ENCODE measurements at places on chromosomes 2 and 18. TPM values are rescaled to one million over a fixed set of nuclear protein-coding genes. Genes with fewer than 3 reads are reported as not detected.

DNA sequence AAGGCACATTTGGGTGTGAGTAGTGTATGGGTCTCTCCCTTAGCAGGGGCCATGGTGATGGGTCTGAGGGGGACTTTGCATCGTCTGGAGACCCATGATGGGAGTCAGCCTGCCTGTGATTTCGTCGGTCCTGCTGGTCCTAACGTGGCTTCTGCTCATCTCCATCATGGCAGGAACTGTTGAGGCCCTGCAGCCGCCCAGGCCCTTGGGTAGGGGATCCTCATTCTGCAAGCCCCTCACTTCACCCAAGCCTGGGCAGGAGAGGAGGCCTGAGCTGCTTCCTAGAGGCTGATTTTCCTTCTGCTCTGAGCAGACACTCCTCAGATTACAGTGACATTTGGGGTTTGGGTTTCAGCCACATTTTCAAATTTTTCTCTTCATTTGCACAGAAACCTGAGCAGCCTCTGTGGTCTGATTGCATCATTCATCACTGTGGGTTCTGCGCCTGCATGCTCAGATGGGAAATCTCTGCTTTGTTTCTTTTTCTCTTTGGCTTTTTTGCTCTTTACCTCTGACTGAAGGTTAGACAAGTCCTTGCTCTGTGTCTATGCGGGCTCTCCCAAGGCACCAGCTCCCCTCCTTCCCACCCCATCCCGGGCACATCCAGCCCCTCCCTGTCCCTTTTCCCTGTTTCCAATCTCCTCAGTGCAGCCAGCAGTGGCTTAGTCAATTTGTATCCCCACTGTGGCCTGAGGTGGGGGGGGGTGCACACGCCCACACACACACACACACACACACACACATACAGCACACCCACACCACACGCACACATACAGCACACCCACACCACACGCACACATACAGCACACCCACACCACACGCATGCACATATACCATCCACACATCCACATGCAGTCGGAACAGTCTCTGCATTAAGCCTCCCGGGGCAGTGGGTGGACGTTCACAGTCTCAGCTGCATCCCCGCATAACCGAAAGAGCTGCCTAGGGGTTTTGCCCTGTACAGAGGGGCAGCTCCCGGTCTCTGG, 305.4 kb upstream of the HS6ST1 start:
- DNase-seq, result no peak

- DNase-seq, result no peak
Measured at GRCh38 chr2:146312899-146313298, 1531.9 kb upstream of the ACVR2A start.

- DNase-seq, result no peak
Measured at GRCh38 chr18:30334781-30335180, 707.8 kb downstream of the DSC3 start.

- no peak for DNase-seq
Measured at GRCh38 chr2:129801575-129801974, 177.9 kb upstream of the RAB6C start.

DNA sequence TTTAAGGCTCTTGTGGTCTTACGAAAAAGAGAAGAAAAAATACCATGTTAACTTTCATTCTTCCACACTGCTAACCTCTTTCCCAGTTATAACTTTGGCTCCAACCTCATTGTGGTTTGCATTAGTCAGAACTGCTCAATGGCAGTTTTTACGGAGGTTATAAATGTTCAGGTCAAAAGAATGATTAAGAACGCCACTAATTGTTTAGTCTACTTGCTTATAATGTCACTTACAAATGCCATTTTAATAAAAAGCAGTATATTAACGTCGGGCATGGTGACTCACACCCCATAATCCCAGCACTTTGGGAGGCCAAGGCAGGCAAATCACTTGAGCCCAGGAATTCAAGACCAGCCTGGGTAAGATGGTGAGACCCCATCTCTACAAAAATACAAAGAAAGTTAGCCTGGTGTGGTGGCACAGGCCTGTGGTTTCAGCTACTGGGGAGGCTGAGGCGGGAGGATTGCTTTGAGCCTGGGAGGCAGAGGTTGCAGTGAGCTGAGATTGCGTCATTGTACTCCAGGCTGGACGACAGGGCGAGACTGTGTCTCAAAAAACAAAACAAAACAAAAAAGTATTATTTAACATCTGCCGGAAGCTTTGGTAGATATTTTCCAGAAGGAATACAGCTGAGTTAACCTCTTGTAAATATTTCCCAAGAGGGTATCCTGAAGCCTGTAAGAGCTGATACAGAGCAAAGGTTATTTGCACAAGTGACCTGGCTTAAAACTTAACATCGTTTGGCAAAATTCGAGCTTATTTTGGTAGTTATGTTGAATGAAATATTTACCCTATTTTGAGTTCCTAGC, 5.1 kb downstream of the AGPS start:
- no peak for DNase-seq

- DNase-seq, result no peak
Measured at GRCh38 chr18:56495884-56496283, 142.5 kb downstream of the TXNL1 start.

GRCh38 chr18:26646901-26647300, 98.5 kb upstream of the KCTD1 start:
- DNase-seq, result no peak

DNA sequence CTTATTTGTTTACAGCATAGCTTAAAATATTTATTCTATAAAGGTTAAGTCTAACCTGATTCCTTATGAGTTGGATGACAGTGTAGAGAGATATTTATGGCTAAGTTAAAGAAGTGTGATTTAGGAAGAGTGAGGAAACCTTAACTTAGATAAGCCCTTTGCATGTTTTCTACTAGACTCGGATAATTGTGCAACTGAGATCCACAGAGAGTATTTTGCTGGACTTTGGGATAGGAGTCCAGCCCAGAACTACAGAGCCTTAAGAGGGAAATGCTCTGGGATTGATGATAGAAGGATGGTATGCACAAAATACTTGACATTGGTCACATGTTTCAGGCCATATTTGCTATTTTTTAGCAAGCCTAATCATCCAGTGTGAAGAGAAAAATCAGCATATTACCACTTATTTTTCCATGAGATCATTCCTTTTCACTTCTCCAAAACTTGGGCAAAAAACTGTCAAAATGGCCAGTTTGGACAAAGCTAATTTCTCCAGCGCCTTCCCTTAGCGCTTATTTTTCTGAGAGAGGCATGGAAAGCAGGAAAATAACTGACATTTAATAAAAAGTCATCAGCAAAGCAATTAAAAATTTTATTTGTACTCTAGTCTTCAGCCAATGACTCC, 3.1 kb downstream of the CD28 start:
- DNase-seq, result no peak

- DNase-seq, result no peak
Measured at GRCh38 chr2:202079310-202079709, 6.3 kb downstream of the KIAA2012 start.

DNA sequence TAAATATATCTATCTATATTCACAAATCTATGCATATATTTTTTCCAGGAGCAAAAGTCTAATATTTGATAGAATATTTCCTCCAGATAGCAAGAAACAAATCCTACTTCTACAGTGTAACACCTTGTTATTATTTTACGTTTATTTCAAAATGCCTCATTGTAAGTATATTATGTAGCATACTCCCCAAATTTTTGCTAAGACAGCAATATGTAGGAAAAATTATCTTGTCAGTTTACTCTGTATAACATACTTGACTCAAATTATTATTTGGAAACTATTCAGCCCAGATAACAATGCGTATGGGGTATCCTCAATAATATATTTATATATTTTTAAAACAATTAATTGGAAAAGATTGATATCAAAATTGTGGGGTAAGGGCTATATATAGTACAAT, 313.2 kb downstream of the NR4A2 start:
- no peak for DNase-seq

DNA sequence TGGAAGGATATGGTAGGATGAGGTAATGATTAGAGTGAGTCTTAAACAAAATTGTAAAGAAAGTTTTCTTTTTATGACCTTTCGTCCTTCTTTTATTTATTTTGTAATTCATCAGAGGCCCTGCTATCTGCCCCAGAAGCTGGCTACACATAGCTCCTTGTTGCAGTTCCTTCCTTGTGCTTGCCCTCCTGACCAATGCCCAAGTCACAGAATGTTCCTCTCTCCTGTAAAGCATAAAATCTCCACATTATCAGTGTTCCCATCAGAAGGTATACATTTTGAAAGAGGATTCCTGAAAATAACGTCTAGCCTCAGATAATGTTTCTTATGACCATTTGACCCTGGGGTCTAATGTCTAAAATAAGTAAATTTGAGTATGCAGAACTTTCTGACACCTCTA, 78.3 kb downstream of the RND3 start:
- DNase-seq, result no peak

DNA sequence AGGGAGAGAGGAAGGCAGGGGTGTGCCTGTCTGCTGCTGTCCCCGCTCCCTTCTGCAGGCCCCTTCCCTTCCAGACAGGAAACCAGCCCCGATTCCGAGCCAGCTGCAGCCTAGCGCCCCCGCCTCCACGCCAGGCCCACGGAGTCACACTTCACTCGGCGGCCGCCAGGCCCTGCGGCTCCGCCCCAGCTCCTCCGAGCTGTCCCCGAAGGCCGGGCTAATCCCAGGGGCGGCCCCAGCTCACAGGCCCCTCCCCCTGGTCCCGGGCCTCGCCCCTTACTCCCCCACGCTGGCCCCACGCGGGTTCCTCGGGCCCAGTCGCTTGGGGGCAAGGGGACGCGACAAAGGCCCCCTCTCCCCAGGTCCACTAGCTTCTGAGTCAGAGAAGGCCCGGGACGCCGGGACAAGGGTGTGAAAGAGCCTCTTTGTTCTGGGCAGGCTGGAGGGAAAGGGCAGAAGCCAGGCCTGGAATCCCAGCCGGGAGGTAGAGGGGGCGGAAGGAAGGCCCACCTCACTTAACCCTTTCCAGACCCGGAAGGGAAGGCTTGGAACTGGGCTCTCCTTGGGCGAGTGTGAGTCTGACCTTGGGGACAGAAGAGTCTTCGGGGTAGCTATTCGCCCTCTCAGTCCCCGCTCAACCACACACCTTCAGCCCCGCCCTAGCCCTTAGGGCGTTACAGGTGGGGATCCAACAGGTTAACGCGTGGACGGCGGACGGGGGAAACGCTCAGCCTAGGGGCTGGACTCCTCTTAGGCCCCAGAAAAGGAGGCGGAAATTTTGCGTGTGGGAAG, 1.2 kb downstream of the RTKN start:
- peak; percentile 94 for DNase-seq

GRCh38 chr2:234496835-234497593, at the start of gene ARL4C:
Gene ARL4C, minus strand, starts transcription at chr2:234497081. Its CDS starts 495 bp downstream, at chr2:234496586.
- peak; percentile 64 for DNase-seq

- DNase-seq, result no peak
Measured at GRCh38 chr18:46069524-46069923, 2.5 kb downstream of the PSTPIP2 start.

DNA sequence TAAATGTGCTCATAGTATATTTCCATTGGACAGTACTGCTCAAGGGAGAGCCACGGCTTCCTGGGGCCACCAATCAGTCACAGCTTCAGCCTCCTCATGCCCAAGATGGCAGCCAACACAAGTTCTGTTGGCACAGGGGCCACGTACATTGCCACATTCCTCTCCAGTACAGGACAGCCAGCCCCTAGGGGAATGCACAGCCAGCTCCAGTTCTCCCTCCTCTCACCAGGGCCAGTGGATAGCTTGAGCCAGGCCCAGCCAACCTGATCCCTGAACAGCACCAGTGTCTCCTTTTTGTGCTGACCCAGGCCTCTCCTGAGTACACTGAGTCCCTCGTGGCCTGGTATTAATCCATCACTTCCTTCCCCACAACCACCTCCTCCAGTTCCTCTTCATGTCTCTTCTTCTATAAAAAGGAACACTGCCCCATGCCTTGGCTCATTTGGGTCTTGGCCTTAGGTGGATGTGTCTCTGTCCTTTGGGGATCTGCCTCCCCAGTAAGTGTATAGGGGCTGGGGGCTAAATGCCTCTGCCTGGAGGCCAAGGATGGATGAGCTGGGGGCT, 168.7 kb downstream of the TNS1 start:
- DNase-seq, result peak; percentile 64

Gene DYSF
- polyA plus RNA-seq, result 33.6 TPM

Gene RIF1
- 2.6 TPM for polyA plus RNA-seq

Gene LONRF2
- polyA plus RNA-seq, result 3.0 TPM

Gene CFAP210
- 0.11 TPM for polyA plus RNA-seq

Gene SKA1
- 0.35 TPM for polyA plus RNA-seq

Gene GPAT2
- polyA plus RNA-seq, result 5.6 TPM
